ENCODE measurements at places on chromosomes 2 and 18.

GRCh38 chr18:76866666-76867065, 44.3 kb downstream of the ZNF236 start:
- no peak for DNase-seq

GRCh38 chr2:154455166-154455565, 243.3 kb upstream of the KCNJ3 start:
- no peak for DNase-seq

GRCh38 chr18:58284699-58285448, 240.8 kb downstream of the NEDD4L start:
- no peak for DNase-seq

DNA sequence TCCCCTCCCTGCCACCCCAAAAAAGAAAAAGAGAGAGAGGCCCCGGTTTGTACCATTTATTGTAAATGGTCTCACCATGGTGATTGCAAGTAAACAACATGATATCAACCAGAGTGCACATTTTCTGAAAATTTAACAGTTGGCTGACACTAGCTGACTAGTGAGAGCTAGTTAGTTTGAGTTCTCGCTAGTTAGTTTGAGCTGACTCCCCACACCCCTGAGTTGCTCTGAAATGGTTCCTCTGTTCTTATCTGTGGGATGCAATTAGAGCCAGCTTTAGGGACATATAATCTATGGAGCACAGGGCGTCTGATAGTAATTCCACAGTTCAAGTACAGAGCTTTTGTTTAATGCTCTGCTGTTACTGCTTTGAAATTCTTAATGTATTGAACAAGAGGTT, 13.1 kb downstream of the CASP10 start:
- DNase-seq: no peak

DNA sequence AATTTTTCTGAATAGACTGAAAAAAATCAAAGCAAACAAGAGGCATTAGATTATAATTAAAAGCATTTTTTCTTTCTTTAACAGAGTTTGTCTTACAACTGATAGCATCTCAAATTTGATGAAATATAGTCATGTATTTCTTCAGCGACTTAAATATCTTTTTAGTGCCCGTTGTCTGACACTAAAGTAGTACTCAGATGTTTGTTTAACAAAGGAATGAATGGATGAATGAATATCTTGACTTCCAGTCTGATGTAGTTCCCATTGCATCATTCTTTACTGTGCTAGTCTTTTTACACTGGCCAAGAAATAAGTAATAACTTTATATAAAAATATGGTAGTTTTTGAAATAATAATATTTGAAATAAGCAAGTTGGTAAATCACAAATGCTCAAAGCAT, 111.1 kb downstream of the TTC27 start:
- no peak for DNase-seq

- DNase-seq: no peak
Observed at GRCh38 chr2:64950226-64951160, 38.7 kb upstream of the SLC1A4 start.

DNA sequence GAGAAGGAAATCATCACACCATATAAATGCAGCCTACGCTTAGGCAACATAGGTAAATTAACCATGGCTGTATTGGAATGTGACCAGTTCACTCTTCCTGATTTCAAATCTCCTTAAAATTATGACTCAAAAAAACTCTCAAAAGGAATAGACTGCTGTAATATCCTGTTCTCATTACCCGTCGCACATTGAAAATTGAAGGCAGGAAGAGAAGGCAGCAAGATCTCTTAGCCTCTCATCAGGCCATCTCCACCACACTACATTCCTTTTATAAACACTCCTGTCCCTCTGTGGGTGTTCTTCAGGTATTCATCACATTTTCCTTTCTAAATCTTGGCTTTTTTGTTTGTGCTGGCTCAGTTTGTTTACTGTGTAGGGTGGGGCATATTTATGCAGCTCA, 83.2 kb downstream of the PPP1R1C start:
- no peak for DNase-seq

DNA sequence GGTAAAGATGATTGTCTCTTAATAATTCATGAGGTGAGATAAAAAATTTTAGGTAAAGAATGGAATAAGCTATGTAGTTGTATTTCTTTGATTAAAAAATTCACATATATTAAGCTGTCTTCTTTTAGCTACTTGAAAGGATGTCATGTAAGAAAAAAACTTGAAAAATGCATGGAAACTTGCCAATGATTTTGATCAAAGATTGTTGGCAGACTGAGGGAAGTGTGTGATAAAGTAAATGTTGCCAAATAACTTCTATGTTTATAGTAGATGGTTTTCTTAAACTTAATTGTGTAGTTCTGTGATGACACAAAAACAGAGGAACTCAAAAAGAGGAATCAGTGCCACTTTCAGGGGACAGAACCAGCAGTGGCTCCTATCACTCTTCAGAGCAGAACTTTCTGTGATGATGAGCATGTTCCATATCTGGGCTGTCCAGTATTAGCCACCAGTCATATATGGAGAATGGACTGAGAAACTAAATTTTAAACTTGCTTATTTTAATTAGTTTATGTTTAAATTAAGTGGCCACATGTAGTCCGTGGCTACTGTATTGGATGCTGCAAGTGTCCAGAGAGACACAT, 51.9 kb upstream of the SLC38A11 start:
- DNase-seq: no peak

DNA sequence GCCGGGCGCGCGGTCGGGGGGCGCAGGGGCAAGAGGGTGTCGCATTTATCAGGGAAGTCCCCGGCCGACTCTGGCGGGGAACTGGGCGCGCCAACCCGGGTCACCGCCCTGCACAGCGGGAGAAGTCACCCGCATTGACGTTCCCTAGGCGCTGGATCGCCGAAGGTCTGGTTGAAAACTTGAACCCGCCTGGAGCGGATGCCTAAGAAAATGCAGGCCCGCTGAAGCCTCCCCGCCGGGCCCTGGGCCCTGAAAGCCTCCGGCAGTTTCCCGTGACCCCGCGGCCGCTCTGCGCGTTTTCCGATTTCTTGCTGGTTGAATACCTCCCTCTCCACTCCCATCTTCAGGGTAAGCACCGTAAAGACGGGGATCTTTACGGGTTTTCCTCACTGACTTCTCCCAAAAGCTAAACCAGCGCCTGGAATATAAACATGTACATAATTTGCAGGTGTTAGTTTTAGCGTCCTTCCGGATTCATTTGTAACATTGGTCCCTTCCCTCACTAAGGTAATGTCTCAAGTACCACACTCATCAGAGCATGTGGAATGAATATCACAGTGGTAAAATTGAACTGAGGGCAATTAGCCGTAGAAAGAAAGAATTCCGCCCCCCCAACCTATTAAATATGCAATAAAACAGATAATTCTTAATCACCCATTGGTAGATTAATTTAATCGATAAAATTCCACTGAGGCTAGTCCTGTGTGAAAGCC, 675 bp upstream of the SPIRE1 start:
- DNase-seq: no peak

- no peak for DNase-seq
Observed at GRCh38 chr18:5842653-5843052, 52.7 kb downstream of the TMEM200C start.

DNA sequence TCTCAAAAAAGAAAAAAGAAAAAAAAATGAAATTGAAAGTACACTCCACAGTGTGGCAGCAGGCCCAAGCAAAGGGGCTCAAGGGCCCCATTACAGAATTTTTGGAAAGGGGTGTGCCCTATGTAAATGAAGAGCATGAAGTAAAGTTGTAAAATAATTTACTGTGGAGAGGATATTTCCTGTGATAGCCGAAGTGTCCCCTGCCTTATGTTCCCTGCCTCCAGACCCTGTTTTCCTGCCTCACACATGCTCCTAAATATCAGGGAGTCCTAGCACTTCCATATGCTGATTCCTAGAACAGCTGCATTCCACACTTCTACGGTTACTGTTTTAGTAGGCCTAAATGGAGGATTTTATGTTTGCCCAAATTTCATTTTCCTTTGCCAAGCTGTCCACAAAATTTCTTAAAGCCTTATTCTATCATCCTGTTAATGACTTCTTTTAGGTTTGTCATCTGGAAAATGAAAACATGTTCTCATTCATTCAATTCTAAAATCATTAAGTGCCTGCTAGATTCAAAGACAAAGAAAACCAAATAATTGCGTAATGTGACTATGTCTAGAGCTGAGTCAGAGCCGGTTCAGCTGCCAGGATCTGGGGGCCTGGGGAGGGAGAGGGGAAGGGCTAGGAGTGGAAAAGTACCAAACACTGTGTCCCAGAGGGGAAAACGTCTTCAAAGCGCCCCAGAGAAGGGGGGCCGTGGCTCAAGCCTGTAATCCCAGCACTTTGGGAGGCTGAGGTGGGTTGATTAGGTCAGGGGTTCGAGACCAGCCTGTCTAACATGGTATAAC, 25.9 kb upstream of the IMPA2 start:
- no peak for DNase-seq

DNA sequence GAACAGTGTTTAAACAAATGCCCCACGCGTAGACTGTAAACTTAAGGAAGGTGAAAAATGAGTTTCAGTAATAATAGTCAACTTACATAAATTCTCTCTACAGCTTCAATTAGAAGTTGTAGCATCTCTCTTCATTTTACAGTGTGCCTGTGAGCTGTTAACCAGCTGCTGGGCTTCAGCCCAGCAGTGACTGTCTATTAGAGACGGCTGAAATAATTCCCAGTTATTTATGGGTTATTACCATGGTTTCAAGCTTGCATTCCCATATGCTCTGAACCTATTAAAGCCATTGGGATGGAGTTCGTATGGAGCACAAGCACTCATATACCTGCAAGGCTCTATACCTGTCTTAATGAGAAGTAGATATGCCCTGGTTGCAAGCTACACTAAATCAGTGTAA, 501.1 kb downstream of the CNTNAP5 start:
- DNase-seq: no peak

- DNase-seq: no peak
Observed at GRCh38 chr2:172613615-172614231, 57.8 kb downstream of the PDK1 start.

DNA sequence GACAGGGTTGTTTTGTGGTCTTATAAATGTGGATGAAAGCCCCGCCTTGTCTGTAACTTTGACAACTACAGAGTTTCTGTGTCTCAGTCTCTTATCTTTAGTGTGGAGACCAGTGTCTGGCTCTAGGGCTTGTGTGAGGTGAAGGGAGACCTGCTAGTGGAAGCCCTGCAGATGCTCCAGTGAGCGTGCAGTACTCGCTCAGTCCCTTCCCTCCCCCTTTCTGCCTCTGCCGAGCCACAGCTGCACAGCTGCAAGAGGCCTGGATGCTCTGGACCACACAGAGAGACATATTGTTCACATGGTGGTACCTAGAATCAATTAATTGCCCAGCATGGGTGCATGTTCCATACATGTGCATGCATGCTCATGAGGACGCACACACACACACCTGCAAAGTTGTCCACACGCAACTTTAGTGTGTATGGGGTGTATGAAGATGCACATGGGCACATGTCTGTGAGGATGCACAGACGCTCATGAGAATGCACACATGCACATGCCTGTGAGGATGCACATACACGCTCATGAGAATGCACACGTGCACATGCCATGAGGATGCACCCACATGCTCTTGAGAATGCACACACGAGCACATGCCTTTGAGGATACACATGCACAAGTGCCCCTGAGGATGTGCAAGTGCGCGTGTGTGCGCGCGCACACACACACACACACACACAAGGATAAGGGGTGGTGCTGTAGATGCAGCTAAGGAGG, 282.1 kb upstream of the HS6ST1 start:
- no peak for DNase-seq

GRCh38 chr2:1830936-1831619, 86.8 kb upstream of the PXDN start:
- no peak for DNase-seq

DNA sequence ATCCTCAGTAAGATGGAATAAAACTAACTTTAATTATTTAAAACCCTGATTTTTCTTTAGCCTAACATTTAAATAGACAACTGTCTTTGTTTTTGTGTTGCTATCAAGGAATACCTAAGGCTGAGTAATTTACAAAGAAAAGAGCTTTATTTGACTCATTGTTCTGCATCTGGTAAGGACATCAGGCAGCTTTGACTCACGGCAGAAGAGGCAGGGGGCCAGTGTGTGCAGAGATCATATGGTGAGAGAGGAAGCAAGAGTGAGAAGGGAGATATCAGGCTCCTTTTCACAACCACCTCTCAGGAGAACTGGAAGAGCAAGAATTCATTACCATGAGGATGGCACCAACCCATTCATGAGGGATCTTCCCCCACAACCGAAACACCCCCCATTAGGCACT, 64.6 kb upstream of the TFPI start:
- no peak for DNase-seq

DNA sequence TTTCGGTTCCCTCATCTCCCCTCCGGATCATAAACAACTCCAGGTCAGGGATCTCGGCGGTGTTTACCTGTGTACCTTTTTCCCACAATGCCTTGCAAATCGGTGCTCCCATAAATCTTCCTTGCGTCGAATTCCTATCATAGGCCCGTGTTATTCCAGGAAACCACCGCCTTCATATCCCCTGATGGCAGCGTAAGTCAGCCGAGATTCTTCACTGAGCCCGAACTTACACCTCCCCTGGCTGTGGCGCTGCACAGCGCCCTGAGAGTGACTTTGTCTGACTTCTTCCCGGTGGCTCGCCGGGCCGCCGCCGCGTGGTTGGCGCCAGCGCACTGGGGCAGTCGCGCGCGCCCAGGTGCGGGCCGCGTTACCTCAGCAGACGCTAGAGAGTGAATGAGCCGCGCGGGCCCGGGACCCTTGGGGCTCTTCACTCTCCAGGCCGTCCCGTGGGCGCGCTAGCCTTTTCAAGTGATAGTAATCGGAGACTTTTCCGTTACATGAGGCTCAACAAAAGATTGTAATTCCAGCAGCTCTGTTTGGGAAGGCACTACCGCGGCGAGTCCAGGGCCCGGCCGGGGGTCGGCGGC, 101.6 kb downstream of the SPTBN1 start:
- DNase-seq: no peak

- DNase-seq: no peak
Observed at GRCh38 chr2:196066291-196067087, 2.1 kb downstream of the DNAH7 start.

- no peak for DNase-seq
Observed at GRCh38 chr18:35971661-35972196, 750 bp upstream of the RMP24 start.

DNA sequence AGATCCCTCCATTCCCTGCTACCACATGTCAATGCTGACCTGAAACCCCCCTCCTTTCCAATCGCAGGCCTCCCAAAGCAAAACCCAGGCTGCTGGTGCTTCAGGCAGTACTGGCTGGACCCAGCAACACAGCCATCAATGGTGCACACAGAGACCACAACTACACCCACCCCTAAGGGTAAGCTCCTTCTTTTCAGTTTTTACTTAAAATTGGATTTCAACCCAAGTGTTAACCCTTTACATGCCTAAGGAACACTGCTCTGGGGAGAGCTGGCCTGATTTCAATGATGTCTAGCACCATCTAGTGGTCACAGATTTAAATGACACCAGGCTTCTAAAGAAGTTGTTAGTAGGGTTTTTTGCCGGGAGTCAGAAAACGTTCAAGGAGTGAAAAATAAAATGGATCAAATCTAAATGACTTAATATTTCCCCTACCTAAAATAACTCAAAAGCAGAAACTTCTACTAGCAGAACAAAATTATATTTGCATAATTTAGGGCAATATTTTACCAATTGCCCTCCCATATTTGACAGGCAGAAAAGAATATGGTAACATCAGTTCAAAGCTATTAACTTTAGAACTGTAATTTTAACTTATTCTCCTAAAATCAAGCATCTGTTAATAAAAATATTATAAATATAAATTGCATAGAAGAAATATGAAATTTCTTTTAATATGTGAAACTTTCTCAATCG, 24.6 kb downstream of the FECH start:
- DNase-seq: no peak

All from AG09319 (cell line).